Stimulated activated CD4-positive, alpha-beta T cell treated with anti-CD3 and anti-CD28 coated beads, Interleukin-1b, Interleukin-23, amount 100 ng/mL, for 24 hours (primary cell): ENCODE measurements at places on chromosomes 6 and 20.

- no peak for DNase-seq
Observed at GRCh38 chr20:58402305-58402704, 13.3 kb downstream of the VAPB start.

GRCh38 chr6:137089305-137089704, 44.5 kb upstream of the IL20RA start:
- no peak for DNase-seq

- DNase-seq = no peak
Observed at GRCh38 chr20:19582782-19583181, 175.3 kb upstream of the RIN2 start.

DNA sequence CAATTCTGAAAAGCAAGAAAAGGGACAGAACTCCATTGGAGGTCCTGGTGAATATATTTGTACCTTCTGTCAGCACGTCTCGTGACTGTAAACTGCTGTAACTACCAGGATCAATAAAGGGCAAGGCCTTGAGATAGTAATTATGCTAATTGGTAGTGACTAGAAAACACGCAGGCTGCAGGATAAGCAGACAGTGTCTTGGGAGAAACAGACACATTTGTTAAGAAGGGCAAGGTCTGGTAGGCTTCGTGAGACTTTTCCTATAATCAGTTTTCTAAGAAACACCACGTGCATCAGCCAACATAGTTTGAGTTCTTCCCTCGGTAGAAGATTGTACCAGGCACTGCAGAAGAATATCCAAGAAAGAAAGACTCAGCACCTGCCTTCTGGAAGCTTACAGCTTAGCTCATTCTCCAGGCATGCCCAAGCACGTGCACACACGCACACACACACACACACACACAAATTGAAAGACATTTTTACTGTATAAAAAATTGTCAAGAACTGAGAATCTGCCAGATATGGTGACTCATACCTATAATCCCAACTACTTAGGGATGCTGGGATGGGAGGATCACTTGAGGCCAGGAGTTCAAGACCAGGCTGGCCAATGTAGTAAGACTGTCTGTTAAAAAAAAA, 167.0 kb upstream of the SASH1 start:
- no peak for DNase-seq

GRCh38 chr6:15713325-15713724, 50.5 kb upstream of the DTNBP1 start:
- DNase-seq = no peak

GRCh38 chr6:27755768-27756167, 156.4 kb downstream of the OR2B2 start:
- no peak for DNase-seq

GRCh38 chr6:143958839-143959399, 49.1 kb downstream of the PLAGL1 start:
- no peak for DNase-seq

DNA sequence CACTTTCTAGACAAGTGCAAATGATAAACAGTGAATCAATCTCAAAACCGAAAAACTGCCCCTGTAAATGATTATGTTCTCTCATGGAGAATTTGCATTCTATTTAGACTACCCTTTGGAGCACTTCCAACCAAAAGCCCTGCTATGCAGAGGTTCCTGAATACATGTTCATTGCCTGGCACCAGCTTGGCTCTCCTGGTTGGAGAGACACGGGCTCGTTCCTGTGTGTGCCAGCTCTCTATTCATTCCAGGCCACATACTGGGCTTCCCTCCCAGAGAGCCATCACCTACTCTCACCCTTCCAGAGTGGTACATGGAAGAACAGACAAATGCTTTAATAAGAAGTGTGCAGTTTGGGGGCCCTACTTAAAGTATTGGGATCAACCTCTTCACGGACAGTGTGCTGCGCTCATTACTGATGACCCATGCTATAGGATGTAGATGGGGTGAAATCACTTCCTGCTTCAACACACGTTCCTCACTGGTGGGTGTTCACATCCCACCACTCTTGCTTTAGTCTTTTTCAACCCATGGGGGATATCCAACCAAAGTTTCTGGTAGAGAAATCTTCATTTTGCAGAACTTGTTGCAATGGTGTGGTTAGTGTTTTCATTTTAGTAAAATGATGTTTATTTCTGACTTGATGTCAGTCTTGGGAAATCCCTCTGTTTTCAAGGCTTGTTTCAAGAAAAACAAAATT, 38.5 kb upstream of the NAA20 start:
- no peak for DNase-seq

GRCh38 chr6:20808924-20809323, 274.7 kb downstream of the CDKAL1 start:
- no peak for DNase-seq

DNA sequence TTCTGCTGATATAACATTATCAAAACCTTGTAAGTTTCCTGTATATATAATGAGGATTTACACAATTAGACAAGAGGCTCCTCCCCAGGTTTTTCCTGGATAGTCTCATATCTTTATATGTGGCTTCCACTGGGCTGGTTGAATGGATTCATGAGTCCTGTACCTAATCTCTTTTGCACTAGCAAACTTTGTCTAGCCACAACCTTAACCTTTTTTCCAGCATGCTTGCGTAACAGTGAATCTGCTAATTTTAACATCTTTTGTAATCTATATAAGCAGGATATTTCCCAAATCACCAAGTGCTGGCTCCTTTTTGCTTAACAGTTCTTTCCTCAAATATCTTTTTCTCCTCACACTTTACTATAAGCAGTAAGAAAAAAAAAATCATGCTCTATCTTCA, 153.6 kb downstream of the COL21A1 start:
- DNase-seq = no peak

DNA sequence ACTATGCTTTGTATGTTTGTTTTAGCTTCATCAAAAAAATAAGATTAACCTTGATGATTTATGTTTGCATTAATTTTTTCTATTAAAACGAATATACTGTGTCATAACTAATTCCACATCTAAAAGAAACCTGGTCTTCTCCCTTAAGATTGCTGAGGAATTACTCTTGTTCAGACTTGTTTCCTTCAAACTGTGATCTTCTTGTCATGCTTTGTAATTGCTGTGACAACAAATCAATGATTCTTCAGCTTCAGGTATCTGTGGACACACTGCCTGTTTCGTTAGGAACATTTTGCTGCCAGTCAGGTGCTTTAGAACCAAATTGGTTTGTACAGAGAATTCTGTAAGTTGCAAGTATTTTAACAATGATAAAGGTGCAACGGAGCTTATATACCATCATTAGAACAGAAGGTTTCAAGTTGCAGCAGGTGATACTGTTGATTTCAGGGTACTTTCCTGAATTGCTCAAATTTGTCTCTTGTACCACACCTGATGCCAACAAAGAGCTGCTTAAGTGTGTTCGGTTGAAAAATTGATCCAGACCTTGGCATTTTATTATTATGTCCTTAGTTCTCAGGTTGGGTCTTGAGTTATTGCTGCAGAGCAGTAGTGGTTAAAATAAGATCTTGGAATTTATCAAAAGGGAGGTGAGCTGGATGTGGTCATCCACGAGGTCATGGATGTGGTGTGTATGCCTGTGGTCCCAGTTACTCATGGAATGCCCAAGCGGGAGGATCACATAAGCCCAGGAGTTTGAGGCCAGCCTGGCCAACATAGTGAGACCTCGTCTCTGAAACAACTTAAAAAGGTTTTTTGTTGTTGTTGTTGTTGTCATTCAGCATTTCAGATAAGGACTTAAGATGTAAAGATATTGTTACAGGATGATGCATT, 19.5 kb downstream of the SYTL3 start:
- DNase-seq = no peak

DNA sequence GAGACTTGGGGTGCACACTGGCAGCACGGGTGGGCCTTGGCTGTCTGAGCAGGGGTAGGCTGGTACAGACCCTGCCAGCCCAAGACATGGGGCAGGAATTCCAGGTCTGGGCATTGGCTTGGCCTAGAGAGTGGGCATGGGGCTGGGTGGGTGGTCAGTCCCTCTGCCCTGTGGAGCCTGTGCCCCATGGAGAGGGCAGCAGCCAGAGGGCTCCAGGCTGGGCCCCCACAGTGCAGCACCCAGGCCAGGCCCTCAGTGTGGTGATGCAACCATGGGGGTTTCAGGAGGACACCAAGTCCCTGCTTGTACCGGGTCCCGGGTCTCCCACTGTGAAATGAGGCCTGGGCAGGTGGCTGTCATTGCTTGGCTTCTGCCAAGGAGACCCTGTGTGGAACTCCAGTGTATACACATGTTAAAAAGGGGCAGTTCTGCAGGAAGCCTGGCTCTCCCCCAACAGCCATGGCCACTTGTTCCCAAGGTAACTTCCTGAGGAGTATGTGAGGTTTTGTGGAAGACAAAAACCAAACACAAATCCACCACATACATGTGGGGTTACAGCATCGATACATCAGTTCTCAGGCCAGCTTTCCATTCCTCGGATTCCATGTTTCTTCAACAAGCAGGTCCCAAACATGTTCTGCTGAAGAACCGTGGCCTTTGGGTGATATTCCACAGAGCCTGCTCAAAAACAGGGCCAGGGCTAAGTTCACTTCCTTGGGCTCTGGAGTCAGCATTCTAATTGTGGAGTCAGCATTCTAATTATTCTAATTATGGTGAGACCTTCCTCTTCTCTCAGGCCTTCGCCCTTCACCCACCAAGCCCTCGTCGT, 77.3 kb downstream of the DACT2 start:
- no peak for DNase-seq
